ENCODE measurements at places on chromosomes 11 and 22. TPM values are rescaled to one million over a fixed set of nuclear protein-coding genes. Genes with fewer than 3 reads are reported as not detected.

The FGF19 gene
- not detected for total RNA-seq

GRCh38 chr22:35103761-35104160, 37.8 kb downstream of the ISX start:
- no peak for DNase-seq

GRCh38 chr11:115126515-115127208, 377.6 kb downstream of the CADM1 start:
- no peak for DNase-seq

DNA sequence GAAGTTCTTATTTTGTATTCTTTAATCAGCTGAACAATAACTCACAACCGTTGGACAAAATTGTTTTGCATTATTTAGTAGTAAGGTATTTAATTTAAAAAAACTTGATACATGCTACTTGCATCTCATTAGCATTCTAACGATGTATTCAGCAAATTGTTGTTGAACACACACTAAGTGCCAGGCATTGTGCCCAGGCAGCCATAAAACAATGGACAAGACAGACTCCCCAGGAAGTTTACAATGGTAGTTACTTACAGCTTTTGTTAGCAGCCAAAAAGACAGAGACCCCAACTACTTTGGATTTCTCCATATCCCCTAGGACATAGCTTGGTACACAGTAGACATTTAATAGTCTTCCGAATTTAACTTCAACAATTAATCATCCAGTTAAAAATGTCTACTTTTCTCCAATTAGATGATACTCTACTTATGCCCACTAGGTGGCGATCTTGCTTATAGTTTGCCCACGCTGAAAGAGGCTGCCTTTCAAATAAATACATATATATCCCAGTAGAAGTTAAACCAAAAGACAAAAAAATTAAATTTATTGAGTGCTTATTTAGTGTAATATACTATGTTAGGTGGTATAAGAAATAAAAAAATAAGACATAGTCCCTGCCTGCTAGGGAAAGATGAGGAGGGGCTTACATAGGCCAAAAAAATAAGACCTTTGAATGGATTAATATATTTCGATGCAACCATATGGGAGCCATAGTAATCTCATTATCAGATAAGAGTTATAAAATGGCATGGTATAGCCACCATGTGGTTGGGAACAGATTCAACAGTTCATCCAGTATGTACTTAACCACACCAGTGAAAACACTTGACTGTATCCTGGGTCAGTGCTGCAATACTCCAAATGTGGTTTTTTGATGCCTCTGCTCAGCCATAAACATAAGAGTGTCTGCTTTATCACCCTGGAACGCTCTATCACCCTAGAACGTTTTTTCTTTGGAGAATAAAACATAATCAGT, 2.0 kb upstream of the FJX1 start:
- DNase-seq = no peak

- DNase-seq = no peak
These were observed 2.8 kb upstream of the NUCB2 start for GRCh38 chr11:17273668-17274282.

DNA sequence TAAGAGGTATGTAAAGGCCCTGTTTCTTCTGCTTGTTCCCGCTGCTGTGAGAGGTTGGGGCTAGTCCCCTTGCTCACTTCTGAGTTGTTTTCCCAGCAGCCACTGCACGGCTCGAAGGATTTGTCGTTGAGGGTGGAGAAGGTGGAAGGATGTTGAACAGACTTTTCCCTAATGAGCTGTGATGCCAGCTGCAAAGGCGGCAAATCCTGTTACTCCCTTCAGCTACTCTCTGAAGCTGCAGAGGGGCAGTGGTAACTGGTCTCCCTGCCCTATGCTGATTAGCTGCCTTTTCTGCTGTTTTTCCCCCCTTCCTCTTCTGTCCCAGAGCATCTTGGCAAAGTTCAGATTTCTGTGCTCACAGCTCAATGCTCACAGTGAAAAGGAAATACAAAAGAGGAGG, 90.4 kb upstream of the SLC25A18 start:
- DNase-seq = no peak

DNA sequence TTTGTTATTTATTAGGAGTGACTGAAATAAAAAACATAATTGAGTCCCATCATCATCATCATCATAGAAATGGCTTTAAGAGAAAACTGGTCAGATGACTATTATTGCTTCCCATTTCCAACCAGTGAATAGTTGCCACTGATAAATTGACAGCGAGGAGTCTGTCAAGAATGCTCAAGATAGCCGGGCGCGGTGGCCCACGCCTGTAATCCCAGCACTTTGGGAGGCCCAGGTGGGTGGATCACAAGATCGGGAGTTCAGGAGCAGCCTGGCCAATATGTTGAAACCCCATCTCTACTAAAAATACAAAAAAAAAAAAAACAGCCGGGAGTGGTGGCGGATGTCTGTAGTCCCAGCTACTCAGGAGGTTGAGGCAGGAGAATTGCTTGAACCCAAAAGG, 1.9 kb downstream of the WBP2NL start:
- DNase-seq = no peak

DNA sequence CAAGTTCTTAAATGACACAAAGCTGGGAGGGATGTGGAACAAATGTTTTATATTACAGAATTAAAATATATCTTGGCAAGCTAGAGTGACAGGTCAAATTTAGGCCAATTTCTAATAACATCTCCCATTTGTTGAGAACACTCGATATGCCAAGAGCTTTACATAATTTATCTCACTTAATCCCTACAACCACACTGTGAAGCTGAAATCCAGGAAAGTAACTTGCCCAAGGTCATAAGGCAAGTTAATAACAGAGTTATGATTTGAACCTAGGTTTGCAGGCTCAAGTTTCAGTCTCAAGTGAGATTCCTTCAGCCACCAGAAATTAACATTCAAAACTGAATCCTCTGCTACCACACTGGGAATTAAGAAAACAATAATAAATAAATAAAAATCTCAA, 38.3 kb downstream of the RAB30 start:
- DNase-seq = no peak

- DNase-seq = no peak
These were observed 50.0 kb downstream of the RRAS2 start for GRCh38 chr11:14308897-14309387.

DNA sequence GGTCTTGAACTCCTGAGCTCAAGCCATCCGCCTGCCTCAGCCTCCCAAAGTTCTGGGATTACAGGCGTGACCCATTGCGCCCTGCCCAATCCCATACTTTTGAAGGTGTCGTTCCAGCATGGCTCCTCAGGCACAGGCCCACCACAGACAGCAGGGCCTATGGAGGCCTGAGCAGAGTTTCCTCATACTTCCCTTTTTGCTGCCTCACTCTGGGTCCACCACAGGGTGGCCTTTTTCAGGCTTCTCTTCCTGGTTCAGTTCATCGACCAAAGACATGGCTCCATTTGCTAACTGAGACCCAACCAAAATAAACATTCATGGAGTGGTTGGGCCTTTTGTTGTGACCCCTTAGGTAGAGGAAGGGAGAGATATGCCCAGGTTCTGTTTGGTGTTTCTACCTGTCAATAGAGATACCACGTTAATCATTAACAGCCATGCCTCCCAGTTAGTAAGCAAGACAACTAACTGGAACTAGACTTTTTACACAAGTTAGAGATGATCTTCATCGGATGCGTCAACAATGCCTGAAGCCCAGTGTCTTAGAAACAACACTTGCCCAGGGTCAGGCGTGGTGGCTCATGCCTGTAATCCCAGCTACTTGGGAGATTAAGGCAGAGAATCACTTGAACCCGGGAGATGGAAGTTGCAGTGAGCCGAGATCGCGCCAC, 35.1 kb downstream of the TRIOBP start:
- no peak for DNase-seq

All from aorta (tissue), 5 donors.